ENCODE measurements at places on chromosomes 1 and 21.

- no peak for DNase-seq
Observed at GRCh38 chr1:162056579-162056978, 12.9 kb upstream of the NOS1AP start.

- DNase-seq: no peak
Observed at GRCh38 chr21:26943921-26944320, 23.0 kb downstream of the ADAMTS5 start.

DNA sequence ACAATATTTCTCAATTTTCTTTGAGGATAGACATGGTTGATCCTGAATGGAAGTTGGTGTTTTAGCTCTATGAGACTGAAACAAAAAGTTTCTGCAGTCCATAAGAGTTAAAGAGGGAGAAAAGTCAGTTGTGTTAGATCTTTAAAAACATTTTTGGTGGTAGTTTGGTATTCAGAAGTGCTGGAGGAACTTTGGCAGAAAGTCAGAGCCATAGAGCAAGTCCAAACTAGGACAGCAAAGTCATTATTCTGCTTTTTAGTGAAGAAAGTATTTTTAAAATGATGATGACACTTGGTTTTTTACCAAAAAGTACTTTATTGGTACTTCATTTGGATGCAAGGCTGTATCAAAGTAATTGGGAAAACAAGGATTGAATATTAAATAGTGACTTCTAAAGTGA is 41.8 kb downstream of the FNBP1L start:
- DNase-seq: no peak

DNA sequence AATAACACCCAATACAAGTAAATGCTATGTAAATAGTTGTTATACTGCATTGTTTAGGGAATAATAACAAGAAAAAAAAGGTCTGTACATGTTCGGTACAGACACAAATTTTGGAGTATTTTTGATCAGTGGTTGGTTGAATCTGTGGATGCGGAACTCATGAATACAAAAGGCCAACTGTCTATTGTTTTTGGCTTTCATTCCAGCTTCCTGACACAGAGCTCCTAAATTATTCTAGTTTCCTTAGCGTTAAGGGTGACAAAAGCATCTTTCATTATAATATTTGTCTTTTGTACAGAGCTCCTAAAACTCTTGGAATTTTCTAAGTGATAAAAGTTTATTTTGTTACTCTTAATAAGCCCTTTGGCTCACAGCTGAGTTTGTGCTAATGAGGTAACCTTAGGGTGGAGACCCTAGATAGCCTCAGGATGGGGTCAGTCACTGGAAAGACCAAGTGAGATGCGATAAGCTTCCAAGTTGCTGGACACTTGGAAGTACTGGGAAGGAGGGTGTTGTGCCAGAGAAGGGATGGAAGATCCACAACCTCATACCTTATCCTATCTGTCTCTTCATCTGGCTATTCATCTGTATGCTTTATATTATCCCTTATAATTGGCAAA is 57.4 kb upstream of the PRRC2C start:
- no peak for DNase-seq

DNA sequence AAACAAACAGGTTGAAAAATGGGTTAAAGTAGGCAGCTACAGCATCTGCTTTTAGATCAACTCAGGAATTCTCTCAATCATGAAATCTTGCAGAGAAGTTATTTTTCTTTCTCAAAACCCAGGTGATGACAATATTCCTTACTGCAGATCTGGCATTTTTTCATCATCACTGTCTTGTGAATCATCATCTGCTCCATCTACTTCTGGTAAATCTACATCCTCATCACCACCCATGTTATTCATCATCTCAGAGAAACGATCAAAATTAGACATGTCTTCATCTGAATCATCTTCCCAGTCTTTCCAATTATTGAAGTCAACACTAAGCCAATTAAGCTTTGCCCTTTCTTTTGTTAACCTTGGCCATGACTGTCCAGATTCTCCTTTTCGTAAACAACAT is 21.8 kb downstream of the GBP2 start:
- DNase-seq: no peak
